SW 1271 (cell line): ENCODE measurements at places on chromosomes 3 and 15.

- no peak for DNase-seq
These were observed 122.8 kb upstream of the GALNT15 start for GRCh38 chr3:16051691-16052090.

DNA sequence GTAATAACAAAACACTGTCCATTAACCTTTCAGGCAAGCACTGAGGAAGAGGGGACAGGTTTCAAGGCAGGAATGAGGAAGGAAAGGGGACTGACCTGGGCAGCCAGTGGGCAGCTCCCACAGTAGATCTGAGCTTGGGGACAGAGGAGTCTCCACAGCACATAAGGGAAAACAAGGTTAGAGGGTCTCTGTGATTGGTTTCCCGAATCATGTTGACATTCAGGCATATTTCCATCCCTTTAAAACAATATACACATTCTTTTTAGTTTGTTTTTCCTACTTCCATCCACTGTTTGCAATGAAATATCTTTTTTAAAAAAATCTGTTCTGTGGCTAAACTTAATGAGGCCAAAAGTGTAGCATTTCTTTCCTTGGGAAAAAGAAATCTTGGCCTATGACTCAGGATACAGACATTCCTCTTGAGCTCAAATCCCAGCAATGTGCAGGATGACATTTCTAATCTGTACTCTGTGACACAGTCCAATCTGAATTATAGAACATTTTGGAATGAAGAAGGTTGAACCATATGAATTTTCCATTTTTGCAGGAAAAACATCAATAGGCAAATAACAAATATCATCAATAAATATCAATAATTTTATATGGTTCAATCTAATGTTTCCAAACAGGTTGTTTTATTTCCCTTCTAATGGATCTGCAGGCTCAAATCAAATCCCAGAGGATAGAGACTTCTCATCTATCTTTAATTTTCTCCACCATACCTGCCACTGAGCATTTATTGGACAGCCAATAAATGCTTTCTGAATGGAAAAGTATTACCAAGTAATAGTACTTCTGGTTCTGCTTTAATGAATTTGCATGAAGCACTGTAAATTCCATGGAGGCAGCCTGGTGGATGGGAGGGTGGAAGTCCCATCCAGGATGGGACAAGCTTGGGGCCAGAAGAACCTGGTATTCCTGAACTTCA is 54.1 kb downstream of the ITGB5 start:
- no peak for DNase-seq

DNA sequence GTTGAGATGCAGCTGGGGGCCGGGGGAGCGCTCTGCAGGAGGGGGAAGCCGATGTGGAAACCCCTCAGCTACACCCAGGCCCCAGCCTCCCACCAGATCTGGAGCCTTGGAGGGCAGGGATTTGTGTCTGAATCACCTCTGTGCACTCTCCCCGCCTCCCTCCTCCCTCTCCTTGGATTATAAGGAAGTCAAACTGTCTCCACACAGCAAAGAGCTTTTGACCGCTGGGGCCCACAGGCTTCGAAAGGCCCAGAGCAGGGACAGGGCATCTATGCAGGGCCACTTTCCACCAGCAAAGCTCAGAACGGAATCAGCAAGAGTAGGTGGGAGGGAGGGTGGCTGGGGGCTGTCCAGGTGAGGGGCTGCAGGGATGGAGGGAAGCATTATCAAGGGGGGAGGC is 68.9 kb downstream of the IQSEC1 start:
- no peak for DNase-seq

- DNase-seq, result no peak
These were observed 412.8 kb downstream of the DIPK2A start for GRCh38 chr3:144384241-144384979.

DNA sequence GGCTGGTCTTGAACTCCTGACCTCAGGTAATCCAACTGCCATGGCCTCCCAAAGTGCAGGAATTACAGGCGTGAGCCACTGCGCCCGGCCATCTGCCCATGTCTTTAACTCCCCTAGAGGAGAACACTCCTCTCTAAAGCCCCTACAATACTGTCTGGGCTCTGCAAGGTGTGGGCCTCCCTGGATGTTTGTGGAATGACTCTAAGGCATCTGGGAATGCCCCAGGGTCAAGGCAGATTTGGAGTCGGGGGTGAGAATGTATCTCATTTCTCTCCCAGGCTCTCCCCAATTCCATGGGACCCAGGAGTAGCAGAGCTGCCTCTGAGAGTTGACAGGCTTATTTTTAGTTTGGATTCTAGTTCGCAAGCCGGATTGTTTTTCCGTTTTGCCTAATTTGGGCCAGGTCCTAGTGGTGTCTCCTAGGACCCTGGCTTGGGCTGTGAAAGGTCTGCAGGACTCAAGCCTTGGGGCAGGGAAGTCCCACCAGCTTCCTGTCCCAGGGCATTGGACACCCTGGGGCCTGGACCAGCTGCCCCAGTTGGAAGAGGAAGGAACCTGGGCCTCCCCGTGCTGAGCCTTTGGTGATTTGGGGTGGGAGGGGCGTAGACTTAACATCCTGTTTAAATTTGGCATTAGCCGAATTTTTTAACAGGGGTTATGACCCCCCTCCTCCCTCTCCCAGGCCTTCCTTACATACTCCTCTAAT is 53.5 kb downstream of the MAGEF1 start:
- no peak for DNase-seq

DNA sequence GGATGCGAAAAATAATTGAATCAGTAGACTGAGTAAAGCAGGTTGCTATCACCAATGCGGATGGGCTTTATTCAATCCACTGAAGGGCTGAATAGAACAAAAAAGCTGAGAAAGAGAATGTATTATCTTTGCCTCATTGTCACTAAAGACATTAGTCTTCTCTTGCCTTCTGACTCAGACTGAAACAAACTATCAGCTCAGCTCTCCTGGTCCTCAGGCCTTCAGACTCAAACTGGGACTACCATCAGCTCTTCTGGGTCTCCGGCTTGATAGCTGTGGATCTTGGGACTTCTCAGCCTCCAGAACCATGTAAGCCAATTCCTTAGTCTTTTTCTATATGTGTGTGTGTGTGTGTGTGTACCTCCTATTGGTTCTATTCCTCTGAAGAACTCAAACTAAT is 12.6 kb downstream of the IFT57 start:
- DNase-seq, result no peak

- no peak for DNase-seq
These were observed 112.9 kb upstream of the SLC6A11 start for GRCh38 chr3:10702961-10703740.

- DNase-seq, result no peak
These were observed 33.0 kb downstream of the SHC4 start for GRCh38 chr15:48930735-48931134.

- DNase-seq, result no peak
These were observed 1.9 kb downstream of the COL8A1 start for GRCh38 chr3:99640214-99640851.

DNA sequence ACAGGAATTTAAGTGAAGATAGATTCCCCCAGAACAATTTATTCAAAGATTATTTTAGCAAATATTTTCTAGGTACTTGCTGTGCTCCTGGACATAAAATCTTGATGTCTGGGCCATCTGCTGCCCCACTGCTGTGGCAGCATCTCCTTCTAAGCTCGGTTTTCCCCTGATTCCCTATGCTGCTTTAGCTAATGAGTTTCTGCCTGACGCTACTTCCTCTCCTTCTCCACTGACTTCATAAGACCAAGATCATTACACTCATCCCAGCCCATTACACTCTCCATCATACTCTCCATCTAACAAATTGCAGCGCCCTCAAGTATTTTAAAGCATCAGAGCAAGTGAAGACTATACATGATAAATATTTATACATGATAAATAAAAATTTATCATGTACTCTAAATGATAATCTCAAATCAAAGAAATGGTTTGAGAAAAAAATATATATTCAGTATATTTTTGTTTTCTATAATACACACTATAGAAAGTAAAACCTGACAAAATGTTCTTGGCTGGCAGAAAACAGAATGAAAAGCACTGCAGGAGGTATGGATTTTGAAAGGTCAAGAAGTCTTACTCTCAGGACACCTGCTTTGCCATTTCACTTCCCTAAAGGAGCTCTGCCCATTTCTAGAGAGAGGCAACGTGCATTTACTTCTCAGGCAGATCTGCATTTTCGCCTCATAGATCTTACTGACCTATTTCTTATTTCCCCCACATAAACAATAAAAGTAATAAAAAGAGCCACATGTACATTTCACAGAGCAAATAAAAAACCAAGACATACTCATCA is 232.0 kb downstream of the KCNMB2 start:
- DNase-seq, result no peak

DNA sequence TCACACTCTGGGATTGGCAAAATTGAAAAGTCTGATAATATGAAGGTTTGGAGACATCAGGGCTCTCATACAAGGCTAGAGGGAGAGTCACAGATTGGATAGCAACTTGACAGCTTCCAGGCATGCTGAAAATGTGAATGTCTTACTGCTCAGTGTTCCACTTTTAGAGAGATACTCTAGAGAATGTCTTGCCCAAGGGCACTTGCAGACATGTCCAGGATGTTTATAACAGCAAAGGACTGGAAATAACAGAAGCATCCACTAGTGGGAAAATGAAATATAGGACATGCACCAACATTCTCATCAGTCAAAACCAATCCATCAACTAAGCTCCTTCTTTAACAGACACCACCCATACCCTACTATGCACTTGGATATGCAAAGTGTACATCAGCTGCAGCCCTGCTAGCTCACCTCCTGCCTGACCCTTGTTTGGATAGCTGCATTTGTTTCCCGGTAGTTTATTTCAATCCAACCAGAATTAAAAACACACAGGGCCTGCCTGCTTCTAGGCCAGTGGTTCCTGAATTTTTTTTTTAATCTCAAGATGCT is 101.6 kb upstream of the ARHGEF3 start:
- no peak for DNase-seq

DNA sequence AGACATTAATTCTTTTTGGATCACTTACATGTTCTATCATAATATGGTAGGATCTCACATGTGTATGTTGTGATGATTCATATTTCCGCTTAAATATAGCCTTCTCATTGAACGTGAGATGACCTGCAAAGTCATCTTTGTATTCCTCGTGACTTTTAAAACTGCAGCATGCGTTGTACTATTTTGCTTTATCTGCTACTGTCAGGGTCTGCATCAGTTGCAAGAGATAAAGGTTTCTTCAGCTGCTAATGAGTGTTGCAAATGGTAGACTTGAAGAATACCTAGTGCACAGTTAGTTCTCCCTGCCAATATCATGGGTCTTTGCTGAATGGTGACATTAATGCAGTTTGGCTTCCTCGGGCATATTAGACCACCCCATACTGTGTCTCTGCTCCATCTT is 31.8 kb downstream of the REC114 start:
- DNase-seq, result no peak

DNA sequence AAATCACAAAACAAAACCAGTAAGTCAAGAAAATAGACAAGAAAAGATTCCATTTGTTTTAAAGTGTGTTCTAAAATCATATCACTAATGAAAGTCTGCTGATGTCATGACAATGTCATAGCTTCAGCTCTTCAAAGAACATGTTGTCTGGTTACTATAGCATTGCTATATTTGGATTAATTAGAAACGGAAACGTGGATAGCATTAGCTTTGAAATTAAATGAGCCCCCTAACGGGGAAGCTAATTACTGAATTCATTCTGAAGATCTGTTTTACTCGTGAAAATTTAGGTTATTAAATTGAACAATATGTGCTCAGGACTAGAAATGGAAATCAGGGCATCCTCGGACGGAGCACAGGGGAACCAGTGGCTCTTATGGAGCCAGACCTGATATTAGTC is 316.7 kb upstream of the AGTR1 start:
- DNase-seq, result no peak

DNA sequence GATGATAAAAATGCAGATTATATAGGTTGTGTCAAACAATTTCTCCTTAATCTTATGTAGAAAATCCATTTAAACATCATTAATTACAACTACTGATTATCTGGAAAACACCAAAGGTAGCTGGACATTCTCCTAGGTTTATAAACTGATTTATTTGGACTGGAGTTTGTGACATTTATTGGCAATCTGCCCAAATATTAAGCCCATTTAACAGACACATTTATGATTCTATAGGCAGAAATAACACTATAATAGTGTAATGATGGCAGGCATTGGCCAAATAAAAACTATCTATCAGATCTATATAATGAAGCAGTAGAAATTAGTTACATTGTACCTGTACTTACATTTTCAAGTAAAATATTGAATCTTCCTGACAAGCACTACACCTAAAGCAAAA is 117.8 kb downstream of the TFDP2 start:
- DNase-seq, result no peak

- no peak for DNase-seq
These were observed 36.3 kb upstream of the FAM107A start for GRCh38 chr3:58613236-58614132.

DNA sequence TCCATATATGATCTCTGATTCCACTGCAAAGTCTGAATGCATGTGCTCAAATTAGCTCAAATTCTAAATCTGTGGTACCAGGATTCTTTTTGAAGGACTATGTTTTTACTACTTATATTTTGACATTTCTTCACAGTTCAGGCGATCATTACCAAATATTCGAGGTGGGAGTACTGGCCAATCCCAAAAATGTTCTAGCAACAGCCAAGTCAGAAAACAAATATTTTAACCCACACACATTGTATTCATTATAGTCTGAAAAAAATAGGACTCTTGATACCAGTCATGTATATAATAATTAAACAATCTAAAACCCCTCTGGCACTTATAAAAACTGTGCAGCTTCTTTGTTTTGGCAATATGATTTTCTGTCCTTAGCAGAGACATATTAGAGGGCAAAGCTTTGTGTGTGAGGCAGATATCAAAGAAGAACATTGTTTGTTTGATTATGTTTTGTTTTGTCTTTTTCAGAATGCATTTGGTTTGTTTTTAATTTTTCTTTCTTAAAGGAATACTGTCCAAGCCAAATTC is 37.4 kb downstream of the FGF7 start:
- DNase-seq, result no peak

GRCh38 chr3:178386401-178386800 is 149.8 kb upstream of the KCNMB2 start:
- no peak for DNase-seq

- DNase-seq, result no peak
These were observed 334.2 kb downstream of the LRTM1 start for GRCh38 chr3:54593653-54594052.

- DNase-seq, result no peak
These were observed 1.7 kb downstream of the ARL13B start for GRCh38 chr3:93981649-93982048.

GRCh38 chr15:67838789-67839332 is 984 bp downstream of the RNU6-1 start:
- no peak for DNase-seq

GRCh38 chr15:60791216-60791615 is 312.3 kb upstream of the ICE2 start:
- DNase-seq, result no peak
